PC-9 (cell line): ENCODE measurements at places on chromosomes 1 and 21. TPM values are rescaled to one million over a fixed set of nuclear protein-coding genes. Genes with fewer than 3 reads are reported as not detected.

HSD3B1 gene
- 0.39 TPM in 1 of 2 replicates, not detected in the other for total RNA-seq

GABRD gene
- not detected in 2 replicates for total RNA-seq

DNA sequence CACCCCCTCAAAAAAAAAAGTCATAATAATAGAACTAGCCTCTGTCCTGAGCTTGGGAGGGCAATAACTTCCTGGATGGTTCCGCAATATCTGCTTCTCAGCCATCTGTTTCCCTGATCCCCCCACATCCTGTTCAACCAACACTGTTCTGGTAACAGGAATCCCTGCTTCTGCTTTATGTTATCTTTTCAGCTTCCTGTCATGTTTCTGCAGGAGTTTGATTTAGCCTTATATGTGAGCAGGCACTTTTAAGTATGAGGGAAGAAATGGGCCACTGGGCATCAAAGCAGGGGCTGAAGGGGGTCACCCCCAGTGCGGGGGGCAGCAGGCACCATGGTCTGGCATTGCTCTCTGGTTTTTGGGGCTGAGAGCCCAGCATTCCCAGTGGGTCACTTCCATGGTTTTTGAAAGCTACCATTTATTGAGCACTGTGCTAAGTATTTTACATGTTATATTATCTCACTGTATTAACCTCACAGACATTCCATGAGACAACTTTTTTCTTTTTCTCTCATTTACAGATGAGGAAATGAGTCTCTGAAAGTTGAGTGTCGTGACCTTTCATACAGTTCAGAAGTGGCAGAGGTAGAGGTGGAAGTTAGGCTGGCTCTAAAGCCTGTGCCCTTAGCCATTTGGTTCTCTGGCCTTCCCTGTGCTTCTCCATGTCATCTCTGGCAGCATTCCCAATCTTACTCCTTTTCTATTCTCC lies 61.9 kb downstream of the DNTTIP2 start:
- DNase-seq, result peak; percentile 40

GRCh38 chr1:38780133-38780532 lies 79.4 kb downstream of the RRAGC start:
- no peak for DNase-seq

DNA sequence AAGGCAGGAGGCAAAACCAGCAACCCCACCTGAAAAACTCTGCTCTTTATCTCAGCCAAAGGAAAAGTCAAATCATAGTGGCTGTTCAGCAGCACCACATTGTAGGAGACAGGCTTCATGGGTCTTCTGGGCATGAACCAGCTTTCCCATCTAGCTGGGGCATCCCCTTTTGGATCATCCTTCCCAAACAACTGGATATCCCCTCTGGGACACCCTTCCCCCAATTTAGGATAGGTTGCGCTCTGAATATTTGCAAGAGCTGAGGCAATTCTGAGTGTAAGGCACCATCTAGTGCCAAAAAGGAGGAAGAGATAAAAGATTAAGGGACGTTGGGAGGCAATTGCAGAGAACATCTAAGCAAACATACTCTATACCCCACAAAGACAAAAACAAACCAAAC lies 295.8 kb downstream of the MATN1 start:
- no peak for DNase-seq

DNA sequence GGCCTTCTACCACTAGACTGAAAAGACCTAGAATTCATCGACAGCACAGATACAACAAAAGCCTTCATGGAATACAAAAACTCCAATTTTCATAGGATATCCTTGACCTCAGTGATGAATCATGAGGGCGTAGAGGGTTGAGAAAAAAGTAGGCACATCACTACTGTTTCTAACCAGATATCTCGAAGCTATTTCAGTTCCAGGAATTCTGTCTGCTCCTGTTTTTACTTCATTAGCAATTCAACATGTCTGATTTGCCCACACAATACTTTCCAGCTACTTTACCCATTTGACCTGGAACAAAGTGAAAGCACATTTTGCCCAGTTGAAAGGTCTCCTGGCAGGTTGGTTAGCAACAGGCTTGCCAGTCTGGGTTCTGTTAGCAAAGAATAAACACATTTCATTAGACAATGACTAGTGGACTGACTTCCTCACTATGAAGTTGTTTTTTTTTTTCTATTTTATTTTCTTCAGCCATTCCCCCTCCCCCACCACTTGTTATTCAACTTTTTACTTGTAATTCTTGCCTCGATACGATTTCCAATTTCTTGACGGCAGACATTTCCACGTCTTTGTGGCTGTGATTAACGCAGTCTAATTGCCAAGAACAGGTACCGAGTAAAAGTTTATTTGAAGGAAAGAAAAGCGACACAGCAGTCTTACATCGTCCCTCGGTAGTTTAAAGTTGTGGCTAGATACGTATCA lies 4.0 kb upstream of the ZBTB18 start:
- DNase-seq, result peak; percentile 78

DNA sequence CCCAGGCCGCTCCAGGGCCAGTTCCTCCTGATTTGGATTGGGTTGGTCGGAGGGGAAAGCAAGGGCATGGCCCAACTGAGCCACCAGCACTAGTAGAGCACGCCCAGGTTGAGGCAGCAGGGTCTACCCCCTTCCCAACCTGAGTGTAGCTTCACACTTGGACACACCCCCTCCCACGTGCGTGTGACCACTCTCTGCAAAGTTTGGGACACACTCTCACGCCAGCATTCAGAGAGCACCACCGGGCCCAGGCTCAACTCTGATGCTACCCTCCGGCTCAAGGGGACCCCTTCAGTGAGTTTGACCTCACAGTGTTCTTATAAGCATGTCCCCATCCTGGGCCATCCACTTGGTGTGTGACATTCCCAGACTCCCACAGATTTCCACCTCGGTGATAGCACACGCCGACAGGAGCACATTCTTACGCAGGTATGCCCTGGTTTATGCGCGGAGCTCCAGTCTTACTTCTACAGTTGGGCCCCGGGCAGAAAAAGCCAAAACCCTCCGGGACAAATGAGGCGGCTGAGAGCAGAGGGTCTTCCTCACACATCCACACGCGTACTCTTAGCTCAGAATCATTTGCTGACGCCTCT lies 3.0 kb upstream of the DMRTA2 start:
- no peak for DNase-seq

DNA sequence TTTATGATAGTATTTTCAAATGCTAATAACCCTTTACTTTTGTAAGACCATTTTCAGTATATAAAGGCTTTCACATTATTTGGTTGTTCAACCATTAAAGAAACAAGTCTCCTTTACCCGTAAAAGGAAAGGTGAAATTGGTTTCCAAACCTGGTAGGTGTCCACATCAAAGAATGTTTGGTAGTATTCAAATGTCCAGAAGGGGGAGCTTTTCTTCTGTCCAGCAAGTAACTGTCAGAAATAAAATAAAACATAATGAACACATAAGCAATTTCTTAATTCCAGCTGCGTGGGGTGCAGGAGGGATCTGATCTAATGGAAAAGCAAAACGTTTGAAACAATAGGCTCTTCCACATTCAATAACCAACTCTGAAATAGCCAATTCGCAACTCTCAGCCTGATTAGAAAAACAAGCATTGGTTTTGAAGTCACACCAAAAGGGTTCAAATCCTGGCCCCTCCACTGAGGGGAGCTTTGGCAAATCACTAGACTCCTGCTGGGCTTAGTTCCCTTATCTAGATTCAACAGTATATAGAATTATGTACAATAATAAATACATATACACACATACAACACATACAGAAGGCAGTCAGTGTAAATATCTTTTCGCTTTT lies 11.0 kb downstream of the YIPF1 start:
- DNase-seq, result peak; percentile 63

MEAF6 gene
- total RNA-seq, result 72.3 and 88.7 TPM in 2 replicates

DNA sequence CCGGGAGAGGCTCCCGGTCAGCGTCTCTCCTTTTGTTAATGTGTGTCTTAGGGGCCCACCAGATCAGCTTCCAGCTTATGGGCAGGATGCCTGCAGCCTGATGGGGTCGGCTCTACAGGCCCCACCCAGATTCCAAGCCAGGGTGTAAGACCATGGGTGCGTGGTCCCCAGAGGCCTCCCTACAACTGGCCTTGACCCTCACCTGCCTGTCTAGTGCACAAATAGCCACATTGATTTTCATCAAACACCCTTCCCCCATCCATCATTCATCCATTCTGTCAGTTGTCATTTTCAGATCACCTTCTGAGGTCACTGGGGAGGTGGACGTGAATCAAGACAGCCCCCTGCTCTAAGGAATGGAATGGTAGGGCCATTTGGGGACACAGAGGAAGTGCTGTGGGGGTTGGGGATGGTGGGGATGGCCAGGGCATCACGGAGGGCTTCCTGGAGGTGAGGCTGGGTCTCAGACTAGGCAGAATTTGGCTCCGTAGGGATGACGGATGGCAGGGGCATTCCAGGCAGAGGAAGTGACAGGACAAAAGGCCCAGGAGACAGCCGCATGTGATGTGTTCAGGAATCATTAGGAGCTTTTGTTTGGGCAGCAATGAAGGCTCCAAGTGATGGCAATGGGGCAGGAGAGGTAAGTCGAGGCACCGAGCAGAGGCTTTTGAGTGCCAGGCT lies 118.8 kb downstream of the EPHB2 start:
- no peak for DNase-seq

DNA sequence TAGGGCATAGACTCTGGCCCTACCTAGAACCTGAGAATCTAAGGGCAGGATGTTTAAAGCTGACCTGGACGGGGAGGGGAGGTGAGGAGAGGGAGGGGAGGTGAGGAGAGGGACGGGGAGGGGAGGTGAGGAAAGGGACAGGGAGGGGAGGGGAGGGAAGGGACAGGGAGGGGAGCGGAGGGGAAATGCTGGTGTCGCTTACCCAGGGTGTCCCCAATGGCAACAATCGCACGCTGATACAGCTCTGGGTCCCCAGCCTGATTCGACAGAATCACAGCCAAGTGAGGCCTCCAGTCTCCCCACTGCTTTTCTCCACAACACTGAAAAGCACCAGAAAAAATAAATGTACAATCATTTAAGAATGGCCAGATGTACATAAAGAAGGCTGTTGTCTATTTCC lies 22.2 kb downstream of the SEC16B start:
- DNase-seq, result no peak

DNA sequence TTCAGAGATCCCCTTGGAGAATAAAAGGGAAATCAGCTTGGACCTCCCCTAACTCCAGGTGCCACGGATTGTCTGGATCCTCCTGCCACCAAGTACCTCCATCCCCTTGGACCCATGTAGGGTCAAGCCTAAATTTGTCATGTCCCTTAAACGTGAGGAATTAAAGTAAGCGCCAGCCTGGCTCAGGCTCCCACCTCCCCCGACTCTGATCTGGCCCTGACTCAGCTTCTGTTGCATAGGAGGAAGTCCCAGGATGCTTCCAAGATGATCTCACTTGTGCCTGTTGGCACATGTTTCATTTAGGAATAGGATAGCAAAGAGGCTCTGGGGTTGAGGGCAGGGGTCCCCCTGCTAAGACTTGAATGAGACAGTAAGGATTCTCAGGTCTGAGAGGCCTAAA lies 231.9 kb upstream of the JUN start:
- no peak for DNase-seq

DNA sequence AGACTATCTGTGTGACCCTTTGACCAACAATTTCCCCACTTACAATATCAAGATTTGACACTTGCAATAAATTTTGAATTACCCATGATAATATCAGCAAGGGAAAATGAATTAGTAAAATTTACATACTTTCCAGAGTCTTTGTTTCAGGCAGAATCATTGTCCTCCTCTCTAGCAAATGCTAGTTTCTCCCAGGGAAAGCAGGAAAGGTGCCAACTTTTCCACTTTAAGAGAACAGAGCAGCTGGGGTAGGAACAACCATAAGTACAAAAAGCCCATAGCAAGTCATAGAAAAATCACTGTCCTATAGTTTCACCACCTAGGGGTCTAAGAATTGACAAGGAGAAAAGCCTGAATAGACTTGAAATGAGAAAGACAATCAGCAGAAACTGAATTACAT lies 67.1 kb upstream of the GUCA2B start:
- no peak for DNase-seq

DNA sequence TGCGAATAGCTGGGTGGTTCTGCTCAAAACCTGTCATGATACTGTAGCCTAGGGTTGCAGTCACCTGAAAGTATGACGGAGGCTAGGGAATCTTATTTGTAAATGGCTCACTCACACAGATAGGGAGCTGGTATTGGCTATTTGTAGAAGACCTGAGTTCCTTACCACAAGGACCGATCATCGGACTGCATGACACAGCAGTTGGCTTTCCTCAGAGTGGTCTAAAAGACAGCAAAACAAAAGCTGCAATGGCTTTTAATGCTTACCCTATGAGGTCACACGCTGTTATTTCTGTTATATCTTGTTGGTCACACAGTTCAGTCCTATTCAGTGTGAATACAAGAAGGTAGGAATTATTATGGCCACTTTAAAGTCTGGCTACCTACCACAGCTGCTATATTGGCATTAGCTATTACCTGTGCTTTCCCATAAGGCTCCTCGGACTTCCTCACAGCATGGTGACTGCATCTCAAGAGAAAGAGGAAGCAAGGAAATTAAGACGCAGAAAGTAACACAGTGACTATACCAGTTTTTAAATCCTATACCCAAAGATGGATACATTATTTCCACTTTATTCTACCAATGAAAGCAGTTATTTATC lies 68.4 kb upstream of the LRRC7 start:
- DNase-seq, result no peak
